GM23248 (cell line): ENCODE measurements at places on chromosomes 7 and 10.

GRCh38 chr10:78000956-78001472, 28.3 kb downstream of the POLR3A start:
- no peak for DNase-seq

DNA sequence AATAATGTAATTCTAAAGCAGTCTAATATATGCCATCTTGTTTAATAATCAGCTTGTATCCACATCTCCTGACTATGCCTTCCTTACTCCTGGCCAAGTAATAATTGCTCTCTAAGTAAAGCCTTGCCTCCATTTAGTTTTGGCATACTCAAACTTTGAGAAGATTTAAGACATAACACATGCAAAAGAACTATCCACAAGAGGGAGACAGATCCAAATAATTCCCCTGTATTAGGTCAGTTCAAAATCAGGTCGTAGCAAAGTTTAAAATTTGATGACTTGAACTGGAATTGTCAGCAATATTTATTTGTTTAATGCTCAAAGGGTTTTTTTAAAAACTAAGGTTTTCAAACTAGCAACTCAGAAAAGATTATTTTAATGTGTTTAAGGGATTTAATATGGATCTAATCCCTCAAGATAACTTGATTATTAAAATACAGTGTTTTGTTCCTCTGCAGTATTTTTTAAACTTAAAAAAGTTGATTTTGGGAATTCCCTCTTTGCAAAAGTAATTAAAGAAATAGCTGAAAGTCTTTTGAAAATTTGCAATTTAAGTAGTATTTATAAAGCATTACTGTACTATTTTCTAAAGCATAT, 95.3 kb downstream of the HDAC9 start:
- DNase-seq, result peak; percentile 74

DNA sequence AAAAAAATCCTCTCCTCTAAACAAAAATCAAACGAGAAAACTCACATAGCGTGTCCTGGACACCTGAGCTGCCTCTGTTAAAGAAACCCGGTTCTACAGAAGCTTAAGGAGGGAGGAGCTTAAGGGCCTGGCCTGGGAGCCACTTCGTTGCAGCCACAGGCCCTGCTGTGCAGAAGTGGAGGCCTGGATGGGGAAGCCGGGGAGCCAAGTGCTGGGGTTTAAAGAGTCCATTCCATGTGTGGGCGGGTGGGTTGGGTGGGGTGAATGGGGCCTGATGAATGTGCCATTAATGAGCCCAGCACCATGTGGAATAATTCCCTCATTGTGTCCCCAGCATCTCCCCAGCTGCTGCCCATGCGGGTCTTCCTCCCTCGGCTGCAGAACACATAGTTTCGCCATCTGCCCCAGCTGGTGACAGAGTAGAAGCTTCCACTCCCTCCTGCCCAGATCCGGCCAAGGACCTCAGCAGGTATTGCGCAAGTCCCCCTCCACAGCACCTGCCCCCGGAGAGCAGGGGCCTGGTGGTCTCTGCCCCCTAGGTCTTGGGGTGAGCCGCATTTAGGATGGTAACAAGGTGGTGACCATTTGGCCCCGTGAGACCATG, 127.8 kb upstream of the BTBD16 start:
- no peak for DNase-seq

DNA sequence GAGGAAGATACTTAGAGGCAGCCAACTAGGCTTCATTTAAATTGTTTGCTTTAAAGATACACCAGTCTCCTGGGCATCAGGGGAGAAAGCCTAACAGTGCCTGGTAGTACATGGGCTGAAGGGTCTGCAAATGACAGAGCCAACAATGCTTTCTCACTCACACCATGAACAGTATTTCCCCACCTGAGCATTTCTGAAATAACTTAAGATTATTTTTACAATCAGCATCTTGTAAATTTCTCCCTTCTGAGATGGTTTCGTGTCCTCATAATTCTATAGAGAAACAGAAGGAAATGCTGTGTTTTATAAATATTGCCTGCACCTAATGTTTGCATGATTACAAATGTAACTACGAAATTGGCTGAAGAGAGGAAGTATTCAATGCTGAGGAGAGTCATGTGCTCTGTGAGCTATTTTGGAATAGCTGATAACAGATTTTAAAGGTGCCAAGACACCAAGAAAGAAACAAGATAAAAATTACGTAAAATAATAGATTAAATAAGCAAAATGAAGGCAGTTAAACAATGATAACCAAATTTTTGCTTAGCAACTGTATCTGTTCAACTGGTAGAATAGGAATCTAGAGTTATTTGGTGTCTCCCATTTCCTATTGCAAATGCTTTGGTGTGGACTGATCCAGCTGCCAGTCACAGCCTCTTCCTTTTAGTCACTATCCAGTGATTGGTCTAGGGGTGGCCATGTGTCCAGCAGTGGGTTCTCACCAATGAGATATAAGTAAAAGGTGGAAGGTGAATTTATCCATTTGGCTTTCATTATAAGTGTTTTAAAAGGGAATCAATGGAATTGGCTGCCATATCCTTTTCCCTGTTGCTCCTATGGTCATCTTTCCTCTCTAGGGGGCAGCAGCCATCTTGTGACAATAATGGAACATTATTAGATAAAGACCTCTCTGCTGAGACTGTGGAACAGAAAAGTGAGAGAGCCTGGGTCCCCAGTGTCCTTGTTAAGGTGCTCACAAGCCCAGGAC, 167.9 kb upstream of the SLC26A5 start:
- DNase-seq, result peak; percentile 52

DNA sequence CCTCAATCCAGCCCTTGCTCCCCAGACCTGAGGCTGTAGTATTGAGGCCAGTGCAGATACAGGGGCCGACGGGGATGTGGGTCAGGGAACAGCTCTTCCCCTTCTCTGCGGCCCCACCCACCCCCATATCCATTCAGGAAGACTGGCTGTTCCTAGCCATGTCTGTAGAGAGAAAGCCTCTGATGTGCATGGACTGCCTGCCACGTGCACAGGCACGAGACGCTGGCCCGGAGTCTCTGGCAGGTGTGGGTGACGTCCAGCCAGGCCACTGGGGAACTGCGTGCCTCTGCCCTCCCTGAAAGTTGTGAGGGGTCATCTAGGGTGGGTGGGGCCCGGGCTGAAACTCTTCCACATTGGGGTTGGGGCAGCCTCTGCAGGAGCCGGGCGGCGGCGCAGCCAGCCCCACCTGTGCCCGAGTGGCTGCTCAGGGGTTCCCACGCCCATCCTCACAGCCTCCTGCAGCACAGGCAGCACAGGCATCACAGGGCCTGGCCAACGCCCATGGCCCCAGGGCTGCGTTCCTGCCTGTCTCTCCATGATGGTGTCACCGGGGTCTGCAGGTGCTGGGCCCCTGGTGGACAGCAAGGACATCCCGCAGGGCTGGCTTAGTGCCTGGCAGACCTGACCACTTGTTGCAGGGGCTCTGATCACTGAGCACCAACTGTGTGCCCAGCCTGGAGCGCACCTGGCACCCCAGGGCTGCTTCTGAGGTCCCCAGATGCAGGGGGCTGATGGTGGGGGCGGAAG, 27.5 kb downstream of the MICALL2 start:
- no peak for DNase-seq

DNA sequence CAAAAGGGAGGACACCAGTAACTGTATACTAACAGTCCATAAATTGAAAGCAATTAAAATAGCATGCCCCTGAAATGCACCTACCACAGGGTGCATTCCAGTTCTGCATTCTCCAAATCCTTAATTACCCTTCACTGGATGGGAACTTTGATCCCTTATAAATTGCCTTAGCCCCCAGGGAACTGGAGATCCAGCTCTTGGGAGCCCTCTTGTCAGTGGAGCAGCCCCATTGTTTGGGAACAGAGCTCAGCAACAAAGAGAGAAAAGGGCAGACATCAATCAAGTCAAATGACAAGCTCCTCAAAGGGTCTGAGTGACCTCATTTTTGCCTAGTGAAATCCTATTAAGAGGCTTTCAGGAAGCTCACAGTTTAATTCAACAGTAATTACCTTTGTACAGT, 472.6 kb downstream of the XPNPEP1 start:
- DNase-seq, result no peak

DNA sequence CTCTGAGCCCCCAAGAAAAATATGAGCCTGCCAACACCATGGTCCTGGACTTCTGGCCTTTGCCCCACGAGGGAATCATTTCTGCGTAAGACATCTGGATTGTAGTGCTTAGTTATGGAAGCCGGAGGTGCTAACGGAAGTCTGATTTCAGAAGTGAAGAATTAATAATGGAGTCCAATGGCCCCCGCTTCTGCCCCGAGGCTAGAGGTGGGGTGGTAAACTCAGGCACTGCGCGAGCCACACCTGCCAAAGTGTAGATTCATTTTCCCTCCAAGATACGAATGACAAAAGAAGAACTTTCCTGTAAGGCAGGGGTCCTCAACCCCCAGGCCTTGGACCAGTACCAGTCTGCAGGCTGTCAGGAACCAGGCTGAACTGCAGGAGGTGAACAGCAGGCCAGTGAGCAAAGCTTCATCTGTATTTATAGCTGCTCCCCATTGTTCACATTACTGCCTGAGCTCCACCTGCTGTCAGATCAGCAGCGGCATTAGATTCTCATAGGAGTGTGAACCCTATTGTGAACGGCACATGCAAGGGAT, 22.3 kb downstream of the CNPY1 start:
- no peak for DNase-seq

DNA sequence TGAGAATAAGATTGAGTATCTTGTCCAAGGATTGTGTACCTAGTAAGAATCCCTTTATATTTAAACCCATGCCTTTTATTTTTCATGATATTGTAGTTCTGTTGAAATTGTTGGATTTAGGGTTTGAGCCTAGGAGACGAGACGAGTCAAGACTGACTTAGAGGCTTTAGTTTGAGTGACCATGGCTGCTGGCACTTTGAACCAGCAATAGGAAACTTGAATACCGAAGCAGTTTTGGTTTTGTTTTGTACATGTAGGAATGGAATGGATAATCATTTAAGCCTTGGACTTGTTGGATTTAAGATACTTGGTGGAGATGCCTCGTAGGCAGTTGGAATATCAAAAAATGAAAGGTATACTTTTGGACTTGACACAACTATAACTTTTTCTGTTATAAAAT, 229.0 kb downstream of the BICC1 start:
- no peak for DNase-seq

GRCh38 chr10:5575144-5575481, 50.4 kb downstream of the CALML3 start:
- no peak for DNase-seq

DNA sequence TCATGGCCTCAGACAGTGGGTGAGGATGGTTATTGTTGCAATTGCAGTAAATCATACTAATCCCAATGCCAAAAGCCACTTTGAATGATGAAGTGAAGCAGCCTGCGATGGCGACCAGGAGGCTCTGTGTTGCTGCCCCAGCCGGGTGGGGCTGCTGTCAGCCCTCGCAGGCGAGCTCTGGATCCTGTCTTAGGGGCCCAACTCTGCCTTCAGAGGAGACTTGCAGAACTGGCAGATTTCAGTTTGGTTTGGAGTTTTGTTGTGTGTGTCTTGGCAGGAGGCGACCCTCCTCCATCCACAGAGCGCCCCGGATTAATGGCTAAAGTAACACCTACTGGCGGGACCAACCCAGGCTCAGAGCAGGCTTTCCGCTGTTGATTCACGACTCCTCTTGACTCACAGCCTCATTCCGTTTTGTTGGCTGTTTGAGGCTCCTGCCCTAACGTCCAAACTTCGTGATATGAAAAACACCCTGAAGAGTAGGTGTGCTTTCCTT, 67.9 kb upstream of the BMPER start:
- DNase-seq, result peak; percentile 58

DNA sequence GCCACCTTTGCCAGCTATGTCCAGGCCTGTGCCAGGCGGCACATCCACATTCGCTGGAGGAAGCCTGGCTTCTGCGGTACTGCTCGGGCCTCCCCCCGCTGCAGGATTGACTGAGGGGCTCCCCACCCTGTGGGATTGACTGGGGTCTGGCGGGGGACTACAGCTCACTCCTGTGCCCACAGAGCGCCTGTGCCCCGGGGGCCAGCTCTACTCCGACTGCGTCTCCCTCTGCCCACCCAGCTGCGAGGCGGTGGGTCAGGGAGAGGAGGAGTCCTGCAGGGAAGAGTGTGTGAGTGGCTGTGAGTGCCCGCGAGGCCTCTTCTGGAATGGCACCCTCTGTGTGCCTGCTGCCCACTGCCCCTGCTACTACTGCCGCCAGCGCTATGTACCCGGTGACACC, 6.7 kb upstream of the ZNF467 start:
- DNase-seq, result no peak

DNA sequence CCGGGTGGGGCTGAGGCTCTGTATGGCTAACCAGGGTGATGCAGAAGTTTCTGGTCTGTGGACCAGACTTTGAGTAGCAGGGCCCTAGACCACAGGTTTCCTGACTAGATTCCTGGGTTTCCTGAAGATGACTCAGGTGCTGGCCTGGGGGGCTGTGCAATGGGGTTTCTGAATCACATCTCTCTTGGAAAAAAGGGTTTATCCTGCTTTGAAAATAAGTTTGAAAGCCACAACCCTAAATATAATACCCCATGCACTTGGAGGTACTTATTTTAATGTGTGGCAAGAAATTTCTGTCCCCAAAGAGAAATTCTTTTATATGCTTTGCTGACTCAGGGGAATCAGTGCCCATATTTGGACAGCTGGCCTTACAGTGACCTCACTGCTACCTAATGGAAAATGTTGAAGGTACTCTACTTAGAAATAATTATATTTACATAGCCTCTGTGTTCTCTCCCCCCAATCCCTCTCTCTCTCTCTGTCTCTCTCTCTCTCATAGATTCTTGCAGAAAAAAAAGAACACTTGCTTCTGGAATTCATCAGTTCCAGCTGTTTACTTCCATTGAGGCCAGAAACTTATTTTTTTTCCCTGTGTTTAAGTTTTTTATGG, 184.4 kb upstream of the LYZL2 start:
- DNase-seq, result peak; percentile 90

- DNase-seq, result no peak
Observed at GRCh38 chr10:70163448-70163847, 6.9 kb downstream of the SAR1A start.

- no peak for DNase-seq
Observed at GRCh38 chr7:100677308-100678267, 4.0 kb downstream of the GNB2 start.

GRCh38 chr10:72328045-72328828, 26.5 kb downstream of the DNAJB12 start:
- DNase-seq, result peak; percentile 72

DNA sequence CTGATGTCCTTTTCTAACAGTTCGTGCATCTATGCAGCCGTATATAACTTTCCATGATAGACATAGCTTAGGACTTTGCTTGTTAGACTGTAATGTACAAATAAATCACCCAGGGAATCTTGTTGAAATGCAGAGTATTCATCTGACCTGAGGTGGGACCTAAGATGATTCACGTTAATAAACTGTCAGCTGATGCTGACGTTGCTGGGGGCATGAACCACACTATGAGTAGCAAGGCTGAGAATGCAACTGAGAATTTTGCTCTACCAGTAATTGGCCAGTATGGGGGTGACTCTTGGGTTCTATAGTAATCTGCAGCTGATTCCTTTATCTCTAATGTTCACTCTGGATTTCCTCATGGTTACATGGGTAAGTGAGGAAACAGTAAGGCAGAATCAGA, 130.1 kb upstream of the MALRD1 start:
- DNase-seq, result peak; percentile 35

DNA sequence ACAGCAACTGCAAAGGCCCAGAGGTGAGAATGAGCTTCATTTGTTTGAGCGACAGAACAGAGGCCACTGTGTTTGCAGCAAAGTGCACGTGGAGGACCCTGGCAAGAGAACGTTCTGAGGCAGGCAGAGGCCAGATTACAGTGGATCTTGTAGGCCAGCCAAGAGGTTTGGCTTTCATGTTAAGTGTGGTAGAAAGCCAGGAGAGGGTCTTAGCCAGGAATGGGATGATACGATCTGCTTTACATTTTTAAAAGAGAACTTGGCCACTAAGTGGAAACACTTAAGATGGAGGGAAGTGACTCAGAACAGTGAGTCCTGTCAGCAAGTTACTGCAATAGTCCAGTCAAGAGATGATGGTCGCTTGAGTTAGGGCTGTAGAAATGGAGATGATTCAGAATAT, 4.6 kb downstream of the CCDC136 start:
- DNase-seq, result peak; percentile 87
